Stimulated activated CD8-positive, alpha-beta memory T cell treated with anti-CD3 and anti-CD28 coated beads, Interleukin-4, amount 100 ng/mL, for 48 hours (primary cell): ENCODE measurements at places on chromosomes 5 and 9.

DNA sequence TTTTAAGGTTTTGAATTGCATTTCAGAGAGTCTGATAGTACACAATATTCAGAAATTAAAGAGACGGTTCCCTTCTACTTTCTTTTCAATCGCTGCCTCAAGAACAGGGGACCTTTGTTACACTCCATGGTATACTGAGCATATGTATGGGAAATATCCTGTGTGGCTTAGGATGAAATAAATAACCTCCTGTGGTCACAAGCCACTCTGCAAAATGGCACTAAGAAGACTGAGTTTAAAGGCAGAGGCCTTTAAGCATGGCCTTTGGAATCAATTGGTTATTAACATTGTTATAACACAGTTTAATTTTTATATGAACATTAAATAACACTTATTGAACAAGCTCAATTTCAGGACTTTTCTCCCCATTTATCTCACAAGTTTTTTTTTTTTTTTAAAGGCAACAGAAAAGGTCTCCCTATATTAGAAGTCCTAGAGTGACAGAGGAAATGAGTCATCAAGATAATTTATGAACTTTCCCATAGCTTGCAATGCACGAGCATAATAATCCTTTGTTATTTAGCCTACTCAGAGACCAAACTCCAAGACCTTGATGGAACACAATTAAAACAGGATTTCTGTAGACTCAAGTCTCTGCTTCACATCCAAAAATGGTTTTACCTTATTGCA lies 341.9 kb downstream of the TMEM167A start:
- DNase-seq = no peak

GRCh38 chr5:90932052-90932699 lies 373.6 kb downstream of the ADGRV1 start:
- peak; percentile 35 for DNase-seq

GRCh38 chr9:130482463-130482862 lies 37.7 kb downstream of the ASS1 start:
- DNase-seq = no peak

DNA sequence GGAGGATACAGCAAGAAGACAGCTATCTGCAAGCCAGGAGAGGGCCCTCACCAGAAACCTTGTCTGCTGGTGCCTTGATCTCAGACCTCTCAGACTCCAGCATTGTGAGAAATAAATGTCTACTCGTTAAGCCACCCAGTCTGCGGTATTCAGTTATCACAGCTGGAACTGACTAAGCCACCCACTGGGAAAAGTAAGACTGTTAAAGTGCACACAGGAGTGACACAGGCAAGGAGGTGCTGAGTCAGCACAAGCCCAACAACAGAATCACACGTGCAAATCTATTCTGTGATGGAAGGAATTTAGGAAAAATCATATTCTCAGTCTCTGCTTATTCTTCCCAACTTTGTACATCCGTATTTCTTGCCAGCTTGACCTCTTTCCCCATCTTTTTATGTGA lies 200.0 kb downstream of the NR2F1-AS1 start:
- DNase-seq = no peak

DNA sequence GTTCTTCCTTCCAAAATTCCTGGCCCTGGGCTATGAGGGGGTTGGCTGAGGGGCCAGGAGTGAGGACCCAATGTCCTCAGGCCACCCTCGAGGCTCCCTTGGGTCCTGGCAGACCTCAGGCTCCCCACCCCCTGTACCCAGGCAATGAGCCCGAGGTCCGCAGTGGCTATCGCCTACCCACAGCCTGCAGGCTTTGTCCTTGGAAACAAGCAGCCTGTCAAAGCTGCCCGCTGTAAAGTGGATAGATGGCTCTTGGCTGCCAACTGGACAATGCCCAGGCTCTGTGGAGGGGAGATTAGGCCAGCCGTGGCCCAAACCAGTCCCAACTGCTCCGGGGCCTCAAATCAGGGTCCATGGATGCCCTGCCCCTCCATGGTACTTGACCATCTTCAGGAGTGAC lies 2.2 kb upstream of the ADGRD2 start:
- no peak for DNase-seq

GRCh38 chr5:78016863-78017529 lies 240.9 kb upstream of the TBCA start:
- no peak for DNase-seq

DNA sequence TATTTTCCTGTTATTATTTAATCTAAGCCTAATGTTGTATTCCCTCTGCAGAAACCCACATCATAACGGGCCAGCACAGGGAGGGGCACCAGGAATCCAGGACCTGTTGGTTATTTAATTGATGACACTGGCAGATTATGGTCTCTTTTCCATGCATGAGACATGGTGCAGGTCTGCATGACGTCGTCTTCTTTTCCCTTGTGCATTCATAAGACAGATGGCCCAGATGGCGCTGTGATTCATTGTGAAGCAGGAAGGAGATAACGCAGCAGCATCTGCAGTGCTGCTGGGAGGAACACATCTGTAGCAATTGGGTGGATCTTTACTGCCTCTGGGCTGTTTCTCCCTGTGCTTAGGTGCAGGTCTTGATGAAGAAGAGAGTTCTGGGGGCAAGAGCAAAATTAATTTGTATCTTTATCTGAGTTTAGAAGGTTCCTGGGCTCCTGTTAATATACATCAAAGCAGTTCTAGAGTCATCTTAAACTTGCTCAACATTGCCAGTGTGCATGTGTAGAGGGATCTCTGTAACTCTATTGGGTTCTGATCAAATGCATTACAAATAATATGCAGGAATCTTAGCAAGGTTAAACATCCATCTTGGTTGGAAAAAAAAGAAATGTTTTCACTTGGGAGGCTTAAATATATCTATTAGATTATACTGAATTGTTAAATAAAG lies 176.1 kb downstream of the PCSK1 start:
- no peak for DNase-seq

DNA sequence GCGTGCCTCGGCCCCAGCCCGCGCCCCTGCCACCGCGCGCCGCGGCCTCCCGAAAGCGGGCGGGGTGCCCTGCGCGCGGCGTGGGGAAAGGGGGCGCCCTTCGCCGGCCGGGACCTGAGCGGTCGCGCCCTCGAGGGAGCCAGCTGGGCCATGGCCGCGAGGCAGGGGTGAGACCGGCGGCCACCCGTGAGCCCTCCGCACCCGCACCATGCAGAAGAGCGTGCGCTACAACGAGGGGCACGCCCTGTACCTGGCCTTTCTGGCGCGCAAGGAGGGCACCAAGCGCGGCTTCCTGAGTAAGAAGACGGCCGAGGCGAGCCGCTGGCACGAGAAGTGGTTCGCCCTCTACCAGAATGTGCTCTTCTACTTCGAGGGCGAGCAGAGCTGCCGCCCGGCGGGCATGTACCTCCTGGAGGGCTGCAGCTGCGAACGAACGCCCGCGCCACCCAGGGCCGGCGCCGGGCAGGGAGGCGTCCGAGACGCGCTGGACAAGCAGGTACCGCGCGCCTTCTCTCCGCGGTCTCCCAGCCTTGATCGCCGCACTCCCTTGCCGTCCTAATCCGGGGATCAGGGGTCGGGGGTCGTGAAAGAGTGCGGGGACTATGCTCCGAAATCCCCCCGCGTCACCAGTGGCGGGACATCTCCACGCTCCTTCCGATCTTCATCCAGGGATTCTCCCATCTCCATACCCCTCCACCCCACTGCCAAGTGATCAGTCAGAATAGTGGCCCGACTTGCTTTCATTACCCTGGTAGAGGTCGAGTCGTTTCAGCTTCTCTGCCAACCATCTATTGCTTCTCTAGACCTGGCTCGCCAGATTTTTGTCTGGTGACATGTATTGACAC lies 590 bp downstream of the RASGRF2 start:
- DNase-seq = peak; percentile 63

DNA sequence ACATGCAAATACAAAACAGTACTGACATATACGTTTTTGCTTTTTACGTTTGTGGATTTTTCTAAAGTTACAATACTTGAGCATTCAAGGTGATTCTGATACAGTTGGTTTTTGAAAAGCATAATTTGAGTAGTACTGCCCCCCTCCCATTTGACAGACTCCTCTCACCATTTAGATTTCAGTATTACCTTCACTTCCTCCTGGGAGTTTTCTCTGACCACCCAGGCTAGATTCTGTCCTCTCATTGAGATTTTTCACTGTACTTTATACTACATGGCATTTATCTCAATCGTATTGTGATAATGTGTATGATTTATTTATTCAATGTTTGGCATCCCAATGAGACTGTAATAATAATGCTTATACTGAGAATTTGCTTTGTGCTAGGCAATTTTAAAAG lies 32.8 kb upstream of the SMAD5 start:
- DNase-seq = no peak

DNA sequence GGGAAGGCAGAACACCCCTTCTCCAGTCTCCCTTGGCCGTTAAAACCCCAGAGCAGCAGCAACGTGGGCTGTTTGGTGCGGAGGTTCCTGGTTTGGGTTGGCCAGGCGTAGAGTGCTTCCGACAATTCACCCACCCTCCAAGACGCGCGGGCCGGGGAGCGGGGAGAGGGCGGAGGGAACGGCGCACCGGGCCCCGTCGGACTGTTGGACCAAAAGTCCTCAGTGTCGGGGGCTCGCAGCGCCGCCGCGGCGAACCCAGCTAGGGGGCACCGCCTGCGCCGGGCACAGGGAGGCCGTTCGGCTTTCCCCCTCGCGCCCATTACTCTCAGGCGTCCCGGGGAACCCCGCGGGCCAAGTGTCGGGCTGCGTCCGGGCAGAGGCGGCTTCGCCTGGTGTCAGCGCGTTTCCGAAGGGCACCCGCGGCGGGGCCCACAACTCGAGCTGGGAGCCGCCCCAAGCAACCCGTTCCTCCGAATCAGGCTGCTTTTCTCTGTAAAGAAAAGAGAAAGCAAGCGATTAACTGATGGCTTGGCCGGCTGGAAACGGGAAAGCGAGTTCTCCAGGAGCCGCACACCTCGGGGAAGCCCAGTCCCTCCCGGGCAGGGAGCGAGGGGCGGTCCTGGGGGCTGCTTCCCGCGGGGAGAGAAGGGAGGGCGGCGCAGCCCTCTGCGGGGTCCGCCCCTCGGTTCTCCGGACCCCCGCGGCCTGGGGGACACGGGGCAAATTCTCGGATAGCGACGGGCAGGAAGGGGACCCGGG lies 145.5 kb downstream of the ERCC6L2 start:
- DNase-seq = peak; percentile 69

DNA sequence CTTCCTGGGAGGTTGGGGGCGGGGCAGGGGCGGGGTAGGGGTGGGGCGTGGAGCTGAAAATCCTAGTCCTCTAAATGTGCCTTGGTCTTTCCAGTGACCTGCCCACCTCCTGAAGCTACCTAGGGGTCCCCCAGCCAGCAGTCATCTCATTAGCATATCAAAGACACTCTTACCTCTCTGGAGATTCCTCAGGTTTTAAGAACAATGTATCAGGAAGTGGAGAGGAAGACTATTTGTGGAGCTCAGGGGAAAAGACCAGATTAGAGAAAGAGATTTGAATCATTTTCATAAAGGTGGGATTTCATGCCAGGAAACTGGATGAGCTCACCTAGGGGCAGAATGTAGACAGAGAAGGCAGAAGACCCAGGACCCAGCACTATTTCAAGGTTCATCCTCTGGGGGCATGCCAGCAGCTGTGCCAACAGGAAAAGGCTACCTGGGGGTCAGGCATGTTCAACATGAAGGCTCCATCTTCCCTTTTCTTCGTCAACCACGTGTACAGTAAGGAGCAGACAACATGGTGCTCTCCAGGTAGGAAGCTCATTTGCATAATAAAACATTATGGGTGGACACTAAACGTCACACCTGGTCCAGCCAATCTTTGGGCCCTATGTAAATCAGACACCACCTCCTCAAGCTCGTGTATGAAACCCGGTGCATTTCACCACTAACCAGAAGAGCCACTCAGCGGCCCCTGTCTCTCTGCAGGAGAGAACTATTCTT lies 6.9 kb downstream of the GMCL2 start:
- no peak for DNase-seq

GRCh38 chr9:121324316-121324715 lies 45.7 kb downstream of the STOM start:
- DNase-seq = no peak

- DNase-seq = no peak
Measured at GRCh38 chr5:147359581-147359980, 124.8 kb downstream of the STK32A start.

- no peak for DNase-seq
Measured at GRCh38 chr9:126114850-126115460, 211.7 kb upstream of the MVB12B start.

- DNase-seq = no peak
Measured at GRCh38 chr9:2419347-2419746, 202.2 kb upstream of the VLDLR start.

DNA sequence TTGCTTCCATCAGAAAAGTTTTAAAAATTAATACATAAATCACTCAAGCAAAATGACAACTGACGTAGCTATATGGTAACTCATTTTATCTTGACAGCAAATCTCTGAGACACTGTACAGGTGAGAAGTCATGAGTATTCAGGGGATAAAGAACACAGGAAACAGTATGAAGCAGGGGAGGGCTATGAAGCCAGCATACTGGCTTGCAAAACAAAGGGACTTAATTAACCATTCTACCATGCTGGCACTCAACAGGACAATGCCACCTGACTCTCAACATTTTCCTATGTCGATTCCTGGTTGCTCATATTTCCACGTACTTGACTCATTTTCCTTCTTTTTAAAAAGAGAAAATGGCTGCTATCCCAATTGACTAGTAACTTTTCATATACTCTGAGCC lies 151.4 kb upstream of the RETREG1 start:
- no peak for DNase-seq

- DNase-seq = no peak
Measured at GRCh38 chr5:137856201-137856600, 11.5 kb upstream of the MYOT start.

- DNase-seq = no peak
Measured at GRCh38 chr9:83633676-83634075, 10.7 kb downstream of the IDNK start.

GRCh38 chr5:67149951-67150523 lies 46.6 kb downstream of the CD180 start:
- DNase-seq = no peak

DNA sequence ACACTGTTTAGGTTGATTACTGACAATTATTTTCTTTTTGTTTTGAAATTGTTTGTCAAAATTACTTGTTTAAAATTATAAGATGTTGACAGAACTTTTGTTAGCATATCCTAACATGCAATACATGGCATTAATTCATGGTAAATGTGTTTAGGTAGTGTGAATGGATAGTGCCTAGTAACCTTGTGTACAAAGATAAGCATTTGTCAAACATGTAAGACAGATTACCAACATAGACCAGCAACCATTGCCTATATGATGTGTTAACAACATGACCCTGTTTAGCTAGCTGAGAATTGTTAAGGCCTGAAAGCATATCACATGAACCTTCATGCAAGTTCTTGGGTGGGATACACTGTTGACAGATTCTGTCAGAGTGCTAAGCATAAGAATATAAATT lies 13.4 kb downstream of the MAN2A1 start:
- DNase-seq = no peak

DNA sequence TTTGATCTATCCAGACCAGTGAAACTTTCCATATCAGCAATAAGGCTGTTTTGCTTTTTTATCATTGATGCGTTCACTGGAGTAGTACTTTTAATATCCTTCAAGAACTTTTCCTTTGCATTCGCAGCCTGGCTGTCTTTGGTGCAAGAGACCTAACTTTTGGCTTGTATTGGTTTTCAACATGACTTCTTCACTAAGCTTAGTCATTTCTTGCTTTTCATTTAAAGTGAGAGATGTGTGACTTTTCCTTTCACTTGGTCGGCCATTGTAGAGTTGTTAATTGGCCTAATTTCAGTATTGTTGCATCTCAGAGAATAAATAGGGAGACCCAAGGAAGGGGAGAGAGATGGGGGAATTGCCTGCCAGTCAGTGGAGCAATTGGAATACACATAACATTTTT lies 26.4 kb upstream of the CMYA5 start:
- no peak for DNase-seq
